ENCODE measurements at places on chromosomes 2 and 18.
A peak's percentile ranks its signal among the peaks of the same experiment; 100 is the strongest.

GRCh38 chr2:46794693-46795317, 120.8 kb downstream of the MCFD2 start:
- no peak for DNase-seq

- no peak for DNase-seq
Observed at GRCh38 chr2:188808947-188809355, 165.2 kb upstream of the COL3A1 start.

GRCh38 chr18:30982285-30982992, 60.1 kb downstream of the DSC3 start:
- DNase-seq, result no peak

DNA sequence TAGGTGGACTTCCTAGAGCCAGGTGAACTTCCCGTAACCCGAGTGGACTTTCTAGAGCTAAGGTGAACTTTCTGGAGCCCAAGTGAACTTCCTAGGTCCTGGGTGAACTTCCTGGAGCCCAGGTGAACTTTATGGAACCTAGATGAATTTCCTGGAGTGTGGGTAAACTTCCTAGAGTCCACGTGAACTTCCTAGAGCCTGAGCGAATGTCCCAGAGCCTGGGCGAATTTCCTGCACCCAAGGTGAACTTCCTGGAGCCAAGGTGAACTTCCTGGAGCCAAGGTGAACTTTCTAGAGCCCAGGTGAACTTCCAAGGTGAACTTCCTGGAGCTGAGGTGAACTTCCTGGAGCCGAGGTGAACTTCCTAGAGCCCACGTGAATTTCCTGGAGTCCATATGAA, 70.0 kb downstream of the RTP5 start:
- no peak for DNase-seq

DNA sequence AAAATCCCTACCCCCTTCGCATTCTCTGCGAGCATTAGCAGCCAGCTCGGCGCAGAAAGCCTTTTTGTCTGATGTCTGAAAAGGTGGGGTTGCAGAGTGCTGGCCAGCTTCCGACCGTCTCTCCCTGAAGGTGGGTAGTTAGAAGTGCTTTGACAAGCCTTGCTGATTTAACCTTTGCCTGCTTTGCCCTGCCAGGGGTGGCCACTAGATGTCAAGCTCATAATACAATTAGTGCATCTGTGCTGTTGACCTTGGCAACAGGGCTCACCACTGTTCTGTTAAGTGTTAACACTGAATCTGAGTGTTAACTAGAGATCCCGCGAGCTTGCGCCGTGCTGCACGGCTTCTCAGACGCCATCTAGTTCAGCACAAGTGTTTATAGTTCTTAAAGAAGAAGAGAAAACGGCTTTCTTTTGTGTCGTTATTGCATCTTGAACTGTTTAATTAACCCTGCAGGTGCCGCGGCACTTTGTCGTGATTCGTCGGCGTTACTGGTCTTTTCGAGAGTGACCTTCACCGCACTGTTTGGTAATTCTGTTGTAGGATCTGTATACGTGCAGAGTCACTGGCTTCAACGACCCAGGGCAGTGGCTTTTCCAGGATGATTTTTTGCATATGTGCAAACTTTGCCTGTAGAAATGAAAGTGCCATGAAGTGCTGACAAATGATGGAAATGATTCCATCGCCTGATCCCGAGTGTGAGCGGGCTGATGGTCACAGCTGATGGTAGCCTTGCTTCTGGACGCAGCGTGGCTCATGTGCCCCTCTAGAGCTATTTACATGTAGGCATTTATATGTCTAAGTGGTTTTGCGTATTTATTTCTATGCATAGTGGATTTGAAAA, 5.5 kb downstream of the SALL3 start:
- DNase-seq, result no peak

- DNase-seq, result no peak
Observed at GRCh38 chr2:194867328-194867727, 789.7 kb upstream of the SLC39A10 start.

GRCh38 chr2:166293984-166294383, 81.8 kb downstream of the SCN9A start:
- DNase-seq, result no peak

DNA sequence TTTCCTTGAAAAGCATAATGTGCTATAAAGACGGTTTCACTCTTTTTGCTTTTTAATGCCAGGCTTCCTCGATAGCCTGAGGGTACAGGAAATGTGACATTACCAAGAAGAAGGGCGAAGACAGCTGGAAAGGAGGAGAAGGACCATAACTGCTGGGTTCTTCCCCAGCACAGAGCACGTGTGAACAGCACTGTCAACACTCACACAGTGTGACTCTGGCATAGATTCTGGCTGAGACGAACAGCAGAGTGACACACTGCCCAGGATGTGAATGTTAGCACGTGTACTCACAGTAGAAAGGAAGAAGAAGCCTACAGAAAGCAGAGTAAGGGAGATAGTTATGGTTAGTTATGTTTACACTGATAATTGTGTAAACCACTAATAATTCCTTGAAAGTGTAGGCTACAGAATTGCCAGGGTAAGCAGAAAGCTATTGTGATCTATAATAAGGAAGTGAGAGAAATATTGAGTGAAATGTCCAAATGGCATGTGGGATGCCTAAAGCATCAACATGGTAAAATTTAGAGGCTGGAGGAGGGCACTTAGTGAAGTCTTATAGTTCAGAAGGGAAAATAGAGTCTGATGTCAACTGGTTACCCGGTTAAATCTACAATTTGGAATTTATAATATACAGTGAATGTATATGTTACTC, 198.2 kb downstream of the DLGAP1 start:
- no peak for DNase-seq

GRCh38 chr2:143123911-143124310, 5.3 kb upstream of the ARHGAP15 start:
- DNase-seq, result no peak

- peak; percentile 70 for DNase-seq
Observed at GRCh38 chr2:197255543-197255942, 55.0 kb downstream of the ANKRD44 start.

GRCh38 chr2:234836271-234836670, 115.5 kb upstream of the SH3BP4 start:
- DNase-seq, result no peak

DNA sequence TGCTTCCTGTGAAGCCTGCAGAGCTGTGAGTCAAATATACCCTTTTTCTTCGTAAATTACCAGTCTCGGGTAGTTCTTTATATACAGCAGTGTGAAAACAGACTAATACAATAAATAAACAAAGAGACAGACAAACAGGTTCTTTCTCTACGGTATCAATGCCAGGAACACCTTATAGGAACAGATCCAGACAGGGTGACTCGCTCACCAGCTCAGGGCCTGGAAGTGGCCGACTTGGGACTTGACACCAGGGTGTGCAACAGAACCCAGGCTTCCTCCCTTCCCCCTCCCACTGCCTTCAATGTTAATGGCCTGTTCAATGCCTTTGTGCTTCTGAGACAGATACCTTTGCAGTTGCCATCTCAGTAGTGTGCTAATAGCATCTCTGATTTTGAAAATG, 309.5 kb downstream of the ALK start:
- DNase-seq, result no peak

DNA sequence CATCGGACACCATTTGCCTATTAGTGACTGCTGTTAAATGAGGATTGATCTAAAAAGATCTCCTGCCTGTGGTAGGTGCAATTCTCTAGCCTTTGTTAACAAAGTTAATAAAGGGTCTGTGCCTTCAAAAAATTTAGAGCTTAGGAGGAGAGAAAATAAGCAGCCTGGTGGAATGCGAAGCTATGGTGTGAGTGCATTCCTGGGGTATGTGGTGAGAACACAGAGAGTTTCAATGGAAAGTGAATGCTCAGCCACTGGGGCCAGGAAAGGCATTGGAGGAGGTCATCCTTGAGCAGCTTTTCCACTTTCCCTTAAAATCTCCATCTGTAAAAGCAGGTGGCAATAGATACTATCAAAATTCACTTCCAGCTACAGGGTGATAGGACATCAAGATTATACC, 331.2 kb upstream of the LRATD1 start:
- no peak for DNase-seq

GRCh38 chr2:9269695-9270360, 63.2 kb downstream of the ASAP2 start:
- no peak for DNase-seq

- DNase-seq, result no peak
Observed at GRCh38 chr18:33745151-33745795, 167.3 kb downstream of the ASXL3 start.

- DNase-seq, result no peak
Observed at GRCh38 chr2:177574356-177574755, 181.8 kb downstream of the AGPS start.

GRCh38 chr2:49936965-49937364, 782.6 kb upstream of the FSHR start:
- DNase-seq, result no peak

DNA sequence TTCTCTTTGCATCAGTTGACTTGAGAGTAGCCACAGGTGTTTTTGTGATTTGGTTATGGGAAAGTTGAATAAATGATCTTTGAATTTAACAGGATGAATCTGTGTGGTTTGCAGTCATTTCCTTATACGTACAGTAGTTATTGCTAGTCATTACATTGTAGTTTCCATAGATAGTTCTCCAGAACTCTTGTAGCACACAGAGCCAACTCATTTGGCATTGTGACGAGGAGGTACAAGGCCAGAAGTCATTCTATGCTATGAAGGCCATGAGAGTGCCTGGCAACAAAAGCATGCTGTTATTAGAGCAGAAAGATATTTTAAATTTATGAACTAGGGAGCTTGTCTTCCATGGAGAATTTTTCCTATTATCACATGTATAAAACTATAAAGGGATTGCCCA, 973.0 kb upstream of the CHAC2 start:
- no peak for DNase-seq

DNA sequence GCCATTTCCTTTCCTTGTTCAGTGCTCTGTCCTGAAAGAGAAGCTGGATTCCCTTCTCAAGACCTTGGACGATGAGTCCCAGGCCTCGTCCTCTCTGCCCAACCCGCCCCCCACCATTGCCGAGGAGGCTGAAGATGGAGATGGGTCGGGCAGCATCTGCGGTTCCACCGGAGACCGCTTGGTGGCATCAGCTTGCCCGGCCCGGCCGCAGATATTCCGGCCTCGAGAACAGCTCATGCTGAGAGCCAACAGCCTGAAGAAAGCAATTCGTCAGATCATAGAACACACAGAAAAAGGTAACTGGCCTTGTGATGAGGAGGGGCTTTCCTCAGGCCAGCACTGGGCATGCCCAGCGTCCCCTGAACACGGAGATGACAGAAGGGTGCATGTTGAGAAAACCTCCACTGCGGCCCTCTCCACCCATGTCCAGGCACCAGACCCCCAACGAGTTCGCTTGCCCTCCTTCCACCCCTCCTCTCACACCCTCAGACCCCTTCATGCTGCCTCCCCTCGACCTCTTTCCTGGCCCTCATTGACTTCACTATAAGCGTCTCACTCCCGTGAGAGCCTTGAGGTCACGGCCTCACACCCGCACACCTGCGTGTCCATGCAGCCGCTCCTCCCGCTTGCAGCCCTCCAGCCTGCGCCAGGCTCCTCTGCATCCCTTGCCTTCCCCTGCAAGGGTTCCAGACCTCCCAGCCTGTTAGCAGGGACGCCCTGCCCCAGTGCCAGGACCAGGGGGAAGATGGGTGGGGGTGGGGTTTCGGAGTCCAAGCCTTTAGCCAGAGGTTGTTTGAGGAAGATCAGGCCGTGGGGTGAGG, 95.0 kb downstream of the DGKD start:
- no peak for DNase-seq

GRCh38 chr18:48445540-48445939, 36.4 kb upstream of the ZBTB7C start:
- DNase-seq, result peak; percentile 24

DNA sequence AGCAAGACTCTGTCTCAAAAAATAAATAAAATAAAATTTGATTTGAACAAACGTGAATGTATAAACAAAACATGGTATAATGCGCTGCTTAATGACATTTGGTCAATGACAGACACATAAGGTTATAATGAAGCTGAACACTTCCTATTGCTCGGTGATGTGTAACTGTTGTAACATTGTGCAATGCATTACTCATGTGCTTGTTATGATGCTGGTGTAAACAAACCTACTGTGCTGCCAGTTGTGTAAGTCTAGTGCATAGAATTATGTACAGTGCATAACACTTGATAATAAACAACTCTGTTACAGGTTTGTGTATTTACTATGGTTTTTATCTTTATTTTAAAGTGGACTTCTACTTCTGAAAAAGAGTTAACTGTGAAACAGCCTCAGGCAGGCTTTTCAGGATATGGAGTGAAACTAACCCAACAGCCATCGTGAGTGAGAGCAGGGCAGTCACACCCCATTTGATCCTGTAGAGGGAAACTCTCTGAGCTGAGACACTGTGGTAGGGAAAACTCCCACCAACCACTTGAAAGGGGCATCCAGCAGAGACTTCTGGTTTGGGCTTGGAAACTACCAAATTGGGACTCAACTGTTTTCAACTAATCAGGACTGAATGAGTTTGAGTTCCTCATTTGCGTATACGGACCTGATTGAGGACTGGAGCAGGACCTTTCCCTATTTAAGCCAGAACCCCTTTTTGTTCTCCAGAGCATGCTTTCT, 8.7 kb upstream of the RPRD1A start:
- peak; percentile 58 for DNase-seq

DNA sequence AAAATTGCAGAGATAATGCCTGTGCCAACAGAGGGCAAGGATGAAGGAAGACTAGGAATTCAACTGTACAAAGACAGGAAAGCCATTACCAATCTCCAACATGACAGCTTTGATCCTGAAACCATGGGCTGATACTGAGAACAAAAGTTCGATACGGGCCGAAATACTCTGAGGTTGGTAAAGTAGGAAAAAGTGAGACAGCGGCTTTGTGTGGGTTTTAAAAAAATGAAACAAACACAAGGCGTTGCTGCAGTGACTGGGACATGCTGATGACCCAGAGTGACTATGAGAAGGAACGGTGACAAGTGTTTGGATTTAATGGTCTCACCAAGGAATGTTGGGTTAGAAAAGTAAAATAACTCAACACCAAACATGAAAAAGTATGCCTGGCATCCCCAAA, 24.2 kb upstream of the SDC1 start:
- DNase-seq, result no peak

DNA sequence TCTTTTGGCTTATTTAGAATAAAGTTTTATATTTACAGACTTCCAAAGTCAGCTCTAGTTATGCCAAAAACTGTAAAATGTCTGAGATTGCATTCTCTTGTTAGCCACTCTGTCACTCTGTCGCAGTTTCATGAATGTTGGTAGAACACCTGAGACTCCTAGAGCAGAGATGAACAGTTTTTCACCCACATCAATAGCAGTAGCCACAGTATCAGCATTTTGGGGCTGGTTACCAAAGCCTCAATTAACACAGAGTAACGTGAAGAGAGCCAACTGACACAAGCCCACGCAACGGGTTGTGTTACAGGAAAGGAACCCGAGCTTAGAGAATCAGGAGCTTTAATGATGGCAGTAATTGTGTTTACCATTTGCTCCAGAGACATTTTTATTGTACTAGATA, 443.0 kb upstream of the SLC39A10 start:
- DNase-seq, result no peak

All from SIG-M5 (cell line).